Thoracic aorta (tissue), 2 donors: ENCODE measurements at places on chromosomes 2 and 18. TPM values are rescaled to one million over a fixed set of nuclear protein-coding genes. Genes with fewer than 3 reads are reported as not detected.
A peak's percentile ranks its signal among the peaks of the same experiment; 100 is the strongest.

DNA sequence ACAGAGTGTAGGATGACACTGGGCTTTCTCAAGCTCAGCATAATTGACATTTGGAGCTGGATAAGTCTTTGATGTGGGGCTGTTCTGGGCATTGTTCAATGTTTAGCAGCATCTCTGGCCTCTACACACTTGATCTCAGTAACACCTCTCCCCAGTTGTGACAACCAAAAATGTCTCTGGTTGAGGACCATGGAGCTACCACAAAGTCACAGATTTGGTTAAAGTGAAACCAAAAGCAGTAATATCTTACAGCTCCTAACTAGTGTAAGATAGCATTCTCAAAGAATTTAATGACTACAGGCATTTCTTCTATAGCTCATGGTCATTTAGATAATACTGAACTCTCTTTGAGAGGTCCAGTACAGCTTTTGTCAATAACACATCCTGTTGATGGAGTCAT is 23.4 kb upstream of the PAX3 start:
- H3K27ac ChIP-seq: no peak overlapping the region
- H3K36me3 ChIP-seq: no peaks in the 10 kb centered on the region
- H3K4me1 ChIP-seq: peaks cover 15% of the 10 kb centered on the region
- H3K27me3 ChIP-seq: peaks cover 13% of the 10 kb centered on the region
- H3K4me3 ChIP-seq: no peak overlapping the region
- no peak for DNase-seq

- no peak overlapping the region for H3K4me3 ChIP-seq
- peaks cover 5% of the 10 kb centered on the region for H3K36me3 ChIP-seq
Measured at GRCh38 chr2:12723736-12724463, 7.2 kb downstream of the TRIB2 start.

DNA sequence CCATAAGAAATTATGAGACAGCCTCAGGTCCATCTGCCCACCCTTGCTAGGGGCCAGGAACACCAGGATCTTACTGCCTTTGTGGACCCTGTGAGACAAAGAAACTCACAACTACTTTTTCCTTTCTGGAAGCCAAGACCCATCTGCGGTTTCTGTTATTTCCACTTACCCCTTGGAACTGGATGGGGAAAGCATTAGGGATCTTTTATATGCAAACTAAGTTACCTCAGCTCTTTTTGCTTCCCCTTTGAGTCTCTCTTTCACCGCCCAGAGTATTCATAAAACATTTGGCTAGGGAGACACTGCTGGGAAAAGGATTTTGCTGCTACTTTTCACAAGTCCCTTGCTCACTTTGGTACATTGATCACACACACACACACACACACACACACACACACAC is 95.7 kb downstream of the ZNF385B start:
- no peaks in the 10 kb centered on the region for H3K27me3 ChIP-seq
- peaks cover 5% of the 10 kb centered on the region for H3K4me1 ChIP-seq
- DNase-seq: no peak
- H3K36me3 ChIP-seq: no peaks in the 10 kb centered on the region
- no peak overlapping the region for H3K4me3 ChIP-seq

GRCh38 chr2:170744248-170745002 is 25.8 kb upstream of the ERICH2 start:
- no peaks in the 10 kb centered on the region for H3K4me1 ChIP-seq
- H3K27ac ChIP-seq: no peak overlapping the region
- no peak overlapping the region for H3K4me3 ChIP-seq

DNA sequence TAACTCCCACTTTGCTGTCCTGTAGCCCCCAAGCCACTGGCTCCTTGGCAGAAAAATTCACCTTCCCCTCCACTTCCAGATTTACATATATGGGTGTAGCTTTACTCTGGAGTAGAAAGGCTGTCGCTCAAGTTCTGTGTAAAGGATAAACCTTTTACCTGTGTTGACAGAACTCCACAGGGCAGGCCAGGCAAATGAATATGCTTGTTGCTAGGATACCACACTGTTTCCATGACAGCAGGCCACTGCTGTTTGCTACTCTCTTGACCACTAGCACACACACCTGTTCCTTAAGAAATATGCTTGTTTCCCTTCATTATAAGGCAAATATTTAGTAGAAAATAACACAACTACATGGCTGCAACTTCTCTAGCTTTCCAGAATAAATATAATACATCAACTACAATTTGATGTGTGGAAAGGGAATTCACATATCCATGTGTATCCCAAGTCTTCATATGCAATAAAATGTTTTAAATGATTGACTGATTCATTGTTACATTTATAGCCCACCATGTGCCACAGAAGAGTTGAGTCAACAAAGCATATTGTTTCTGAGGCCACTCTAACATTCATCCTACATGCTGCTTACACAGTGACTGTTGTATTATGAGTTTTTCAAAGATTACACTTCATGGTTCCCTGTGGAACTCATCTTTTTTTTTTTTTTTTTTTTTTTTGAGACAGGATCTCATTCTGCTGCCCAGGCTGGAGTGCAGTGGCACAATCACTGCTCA is 56.2 kb upstream of the ROCK1 start:
- no peak for DNase-seq
- H3K4me1 ChIP-seq: no peaks in the 10 kb centered on the region
- no peaks in the 10 kb centered on the region for H3K27me3 ChIP-seq
- H3K27ac ChIP-seq: no peak overlapping the region
- no peaks in the 10 kb centered on the region for H3K36me3 ChIP-seq
- H3K4me3 ChIP-seq: no peak overlapping the region

DNA sequence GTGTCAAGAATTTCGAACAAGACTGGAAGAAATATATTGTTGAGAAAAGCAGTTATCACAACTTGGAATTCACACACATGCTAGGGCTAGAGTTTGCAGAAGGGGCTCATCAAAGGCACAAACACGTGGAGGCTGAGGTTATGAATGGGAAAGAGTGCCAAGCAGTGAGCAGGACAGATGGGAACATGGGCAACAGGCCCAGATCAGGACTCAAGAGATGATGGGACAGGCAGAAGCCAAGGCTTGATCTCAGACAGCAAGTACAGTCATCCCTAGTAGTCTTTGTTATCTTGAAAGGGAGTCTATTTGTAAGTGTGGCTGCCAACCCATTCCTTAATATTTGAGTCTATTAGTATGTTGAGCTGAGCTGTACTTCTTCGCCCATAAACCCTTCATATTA is 22.2 kb upstream of the EPC2 start:
- no peaks in the 10 kb centered on the region for H3K4me1 ChIP-seq
- no peak overlapping the region for H3K27ac ChIP-seq
- no peaks in the 10 kb centered on the region for H3K36me3 ChIP-seq

GRCh38 chr2:139529080-139529479 is 748.9 kb upstream of the NXPH2 start:
- DNase-seq: no peak
- no peak overlapping the region for H3K4me3 ChIP-seq
- H3K4me1 ChIP-seq: no peaks in the 10 kb centered on the region

- H3K27ac ChIP-seq: no peak overlapping the region
- H3K27me3 ChIP-seq: no peaks in the 10 kb centered on the region
- no peaks in the 10 kb centered on the region for H3K36me3 ChIP-seq
- DNase-seq: no peak
Measured at GRCh38 chr2:25561136-25561850, 112.1 kb downstream of the DTNB start.

- no peak for DNase-seq
- H3K36me3 ChIP-seq: no peaks in the 10 kb centered on the region
- no peak overlapping the region for H3K27ac ChIP-seq
Measured at GRCh38 chr2:50727636-50728339, 304.1 kb downstream of the NRXN1 start.

DNA sequence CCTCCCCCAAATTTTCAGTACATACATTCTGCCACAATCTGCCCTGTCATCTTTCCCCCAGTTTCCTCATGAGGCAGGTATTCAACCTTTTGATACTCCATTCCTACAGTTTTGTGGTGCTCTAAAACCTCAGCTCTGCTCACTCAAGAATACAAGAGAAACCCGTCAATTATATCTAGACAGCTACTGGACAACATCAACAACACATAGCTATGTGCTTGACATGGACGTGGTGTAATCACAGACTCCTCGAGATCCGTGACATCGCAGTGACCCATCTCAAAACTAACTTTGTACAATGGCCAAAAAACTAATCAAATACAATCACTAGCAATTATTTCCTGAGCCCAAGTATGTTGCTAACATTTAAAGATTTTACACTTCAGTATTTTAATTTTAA is 23.6 kb downstream of the WDSUB1 start:
- H3K4me1 ChIP-seq: no peaks in the 10 kb centered on the region
- no peak overlapping the region for H3K27ac ChIP-seq
- no peak for DNase-seq
- H3K36me3 ChIP-seq: peaks cover 3% of the 10 kb centered on the region

DNA sequence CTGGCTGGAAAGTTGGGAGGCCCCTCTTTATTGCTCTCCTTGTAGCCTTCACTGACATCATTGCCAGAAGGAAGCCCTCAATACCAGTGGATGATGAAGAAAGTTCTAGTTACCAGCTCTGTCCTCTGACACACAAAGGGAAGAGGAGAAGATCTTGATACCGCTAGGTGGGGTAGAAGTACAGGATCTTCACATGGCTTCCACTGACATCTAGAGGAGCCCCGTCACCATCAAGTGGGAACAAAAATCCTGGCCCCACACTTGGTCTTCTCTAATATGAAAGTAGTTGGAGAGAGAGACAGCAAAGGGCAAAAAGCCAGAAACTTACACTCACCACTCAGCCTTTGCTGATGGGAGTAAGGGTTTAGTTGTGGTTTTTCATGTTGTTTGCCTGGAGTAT is 12.4 kb downstream of the XIRP2 start:
- no peak overlapping the region for H3K27ac ChIP-seq
- DNase-seq: no peak
- H3K27me3 ChIP-seq: no peaks in the 10 kb centered on the region

DNA sequence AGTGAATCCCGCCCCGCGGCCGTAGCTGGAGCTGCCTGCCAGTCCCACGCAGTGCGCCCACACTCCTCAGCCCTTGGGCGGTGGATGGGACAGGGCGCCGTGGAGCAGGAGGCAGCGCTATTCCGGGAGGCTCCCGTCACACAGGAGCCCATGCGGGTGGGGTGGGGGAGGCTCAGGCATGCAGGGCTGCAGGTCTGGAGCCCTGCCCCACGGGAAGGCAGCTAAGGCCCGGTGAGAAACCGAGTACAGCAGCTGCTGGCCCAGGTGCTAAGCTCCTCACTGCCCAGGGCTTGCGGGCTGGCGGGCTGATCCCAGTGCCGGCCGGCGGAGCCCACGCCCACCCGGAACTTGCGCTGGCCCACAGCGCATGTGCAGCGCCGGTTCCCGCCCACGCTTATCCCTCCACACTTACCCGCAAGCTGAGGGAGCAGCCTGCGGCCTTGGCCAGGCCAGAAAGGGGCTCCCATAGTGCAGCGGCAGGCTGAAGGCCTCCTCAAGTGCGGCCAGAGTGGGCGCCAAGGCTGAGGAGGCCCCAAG is 1152.8 kb upstream of the CELF4 start:
- no peaks in the 10 kb centered on the region for H3K27me3 ChIP-seq
- no peaks in the 10 kb centered on the region for H3K36me3 ChIP-seq
- no peak overlapping the region for H3K4me3 ChIP-seq
- no peaks in the 10 kb centered on the region for H3K4me1 ChIP-seq
- no peak for DNase-seq

GRCh38 chr2:120395221-120396012 is 49.5 kb downstream of the INHBB start:
- no peak for DNase-seq
- no peak overlapping the region for H3K4me3 ChIP-seq
- no peak overlapping the region for H3K27ac ChIP-seq
- H3K4me1 ChIP-seq: no peaks in the 10 kb centered on the region
- H3K27me3 ChIP-seq: no peaks in the 10 kb centered on the region
- no peaks in the 10 kb centered on the region for H3K36me3 ChIP-seq

- no peaks in the 10 kb centered on the region for H3K36me3 ChIP-seq
- H3K27me3 ChIP-seq: no peaks in the 10 kb centered on the region
- H3K4me3 ChIP-seq: no peak overlapping the region
- peak; percentile 44 for DNase-seq
- peaks cover 13% of the 10 kb centered on the region for H3K4me1 ChIP-seq
Measured at GRCh38 chr2:215749092-215749957, 264.0 kb downstream of the MREG start.

DNA sequence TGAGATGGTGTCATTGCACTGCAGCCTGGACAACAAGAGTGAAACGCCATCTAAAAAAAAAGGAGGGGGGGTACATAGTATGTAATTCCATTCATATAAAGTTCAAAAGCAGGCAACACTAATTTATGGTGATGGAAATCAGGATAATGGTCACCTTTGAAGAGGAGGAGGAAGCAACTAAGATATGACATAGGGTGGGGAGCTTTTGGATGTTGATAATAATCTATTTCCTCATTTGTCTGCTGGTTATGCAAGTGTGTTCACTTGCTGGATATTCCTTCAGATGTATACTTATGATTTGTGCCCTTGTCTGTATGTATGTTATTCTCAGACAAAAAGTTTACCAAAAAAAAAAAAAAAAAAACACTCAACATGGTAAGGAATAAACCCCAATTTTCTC is 28.6 kb upstream of the ATIC start:
- no peaks in the 10 kb centered on the region for H3K36me3 ChIP-seq
- H3K27me3 ChIP-seq: no peaks in the 10 kb centered on the region
- no peak overlapping the region for H3K27ac ChIP-seq
- no peak overlapping the region for H3K4me3 ChIP-seq

DNA sequence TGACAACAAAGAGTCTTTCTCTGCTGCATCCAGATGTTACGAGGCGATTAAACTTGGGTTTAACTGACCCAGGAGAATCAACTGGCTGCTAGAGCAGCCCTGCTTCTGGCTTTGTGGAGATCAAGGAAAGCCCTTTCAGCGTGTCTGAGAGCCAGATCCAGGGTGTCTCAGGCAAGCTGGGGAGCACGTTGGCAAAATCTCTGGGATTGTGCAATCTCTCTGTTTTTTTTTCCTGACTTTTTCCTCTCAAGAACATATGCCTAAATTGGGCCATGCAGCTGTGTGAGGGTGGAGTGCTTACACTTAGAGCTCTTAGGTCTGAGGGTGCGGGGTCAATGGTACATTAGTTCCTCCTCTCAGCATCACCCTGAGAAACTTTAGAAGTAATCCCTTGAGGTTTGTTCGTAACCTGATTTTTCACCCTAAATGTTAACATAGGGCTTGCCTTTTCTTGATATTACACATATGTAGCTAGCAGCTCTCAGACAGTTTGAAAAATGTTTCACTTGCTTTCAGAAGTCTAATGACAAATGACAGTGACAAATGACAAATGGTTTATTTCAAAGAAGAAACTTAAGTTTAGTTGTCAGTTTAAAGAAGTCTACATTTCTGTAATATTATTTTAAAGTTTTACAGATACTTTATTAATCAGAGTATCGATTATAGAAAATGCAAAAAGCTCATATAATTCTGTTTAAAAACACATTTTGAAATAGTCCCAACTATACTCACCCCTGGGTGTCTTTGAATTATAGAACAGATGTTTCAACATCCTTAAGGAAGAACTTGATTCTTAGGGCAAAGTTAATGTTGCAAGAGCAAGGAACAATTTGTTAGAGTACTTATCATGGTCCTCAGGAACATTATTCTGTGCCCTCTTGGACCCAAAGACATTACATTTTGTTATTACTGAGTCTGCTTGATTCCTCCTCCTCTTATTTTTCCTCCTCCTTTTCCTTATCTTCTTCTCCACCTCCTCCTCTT is 38.4 kb upstream of the ZSWIM2 start:
- no peak for DNase-seq
- H3K36me3 ChIP-seq: no peaks in the 10 kb centered on the region
- no peaks in the 10 kb centered on the region for H3K27me3 ChIP-seq
- peak overlapping the region; percentile 44 for H3K4me3 ChIP-seq
- peak overlapping the region; percentile 67 for H3K27ac ChIP-seq

The KCTD1 gene
- 13.4 TPM for total RNA-seq

The LTBP1 gene
- 786 TPM for total RNA-seq

The UNC80 gene
- not detected for total RNA-seq

The UGT1A3 gene
- total RNA-seq: not detected

The ASB18 gene
- not detected for total RNA-seq

The SATB2 gene
- 4.5 TPM for total RNA-seq

The SLC39A10 gene
- total RNA-seq: 13.1 TPM

The DSG3 gene
- not detected for total RNA-seq

The TUBB8B gene
- not detected for total RNA-seq
